ENCODE measurements at places on chromosomes 5 and 9.

DNA sequence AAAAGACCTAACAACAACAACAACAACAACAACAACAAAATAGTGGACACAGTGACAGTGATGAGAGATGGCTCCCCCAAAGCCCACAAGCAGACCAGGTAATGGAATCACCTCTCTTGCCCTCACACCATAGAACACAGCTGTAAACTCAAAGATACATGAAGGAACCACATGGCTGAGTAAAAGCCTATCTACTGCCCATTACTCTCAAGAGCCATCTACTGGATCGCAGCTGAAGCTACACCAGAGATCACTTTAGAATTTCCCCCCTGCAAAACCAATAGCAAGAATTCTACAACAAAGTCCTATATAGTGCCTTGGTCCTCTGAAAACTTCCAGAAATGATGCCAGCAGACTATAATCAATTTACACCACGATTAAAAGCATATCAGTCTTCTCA lies 1537.6 kb upstream of the CDH9 start:
- no peak for DNase-seq

DNA sequence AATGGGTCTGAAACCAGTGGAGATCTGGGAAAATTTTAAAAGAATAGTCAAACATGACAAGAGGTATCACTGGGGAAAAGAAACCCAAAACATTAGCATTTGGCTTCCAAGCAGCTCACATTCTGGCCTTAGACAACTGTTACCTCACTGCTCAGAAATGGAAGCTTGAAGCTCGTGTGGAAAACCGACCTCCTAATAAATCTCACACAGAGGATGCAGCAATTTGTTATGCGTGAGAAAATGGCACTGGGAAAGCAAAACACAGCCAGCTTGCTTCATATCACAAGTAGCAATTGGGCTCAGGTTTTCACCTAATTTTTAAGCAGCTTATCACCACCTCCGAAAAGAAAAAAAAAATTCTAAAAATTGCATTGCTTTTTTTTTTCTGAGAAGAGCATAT lies 103.3 kb upstream of the TAS2R1 start:
- DNase-seq: no peak

- DNase-seq: no peak
Observed at GRCh38 chr5:78699552-78700153, 51.1 kb upstream of the LHFPL2 start.

DNA sequence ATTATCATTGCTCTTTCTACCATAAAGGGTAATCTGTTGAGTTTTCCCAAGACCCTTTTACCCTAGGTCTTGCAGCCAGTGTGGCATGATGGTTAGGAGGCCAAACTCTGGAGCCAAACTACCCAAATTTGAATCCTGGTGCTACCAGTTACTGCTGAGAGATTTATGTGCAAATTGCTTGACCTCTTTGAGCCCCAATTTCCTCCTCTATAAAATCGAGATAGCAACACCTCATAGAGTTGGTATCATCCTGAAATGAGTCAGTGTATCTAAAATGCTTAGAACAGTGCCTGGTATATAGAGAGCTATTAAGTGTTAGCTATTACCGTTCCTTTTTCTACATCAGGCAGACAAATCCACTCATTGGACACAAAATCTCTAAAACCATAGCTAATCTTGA lies 43.0 kb downstream of the ACTBL2 start:
- no peak for DNase-seq

DNA sequence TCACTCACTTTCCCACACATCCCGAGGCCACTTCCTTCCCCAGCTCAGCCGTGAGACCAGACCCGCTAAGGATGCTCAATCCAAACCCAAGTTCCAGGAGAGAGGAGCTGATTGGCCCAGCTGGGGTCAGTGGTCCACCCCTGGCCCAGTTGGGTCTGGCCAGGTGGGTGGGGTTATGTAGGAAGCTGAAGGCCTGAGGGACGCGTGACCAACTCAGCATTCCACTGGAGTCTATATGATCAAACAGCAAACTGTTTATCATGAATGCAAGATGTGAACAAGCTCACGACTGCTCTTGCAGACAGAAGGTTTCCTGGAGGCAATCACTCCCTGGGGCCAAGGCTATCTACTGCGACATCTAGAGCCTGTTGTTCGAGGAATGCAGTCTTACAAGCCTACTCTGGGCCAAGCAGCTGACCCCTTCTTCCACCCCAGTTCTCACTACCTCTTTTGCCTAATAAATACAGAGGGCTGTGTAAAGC lies 4.9 kb upstream of the RAPGEF1 start:
- DNase-seq: no peak

DNA sequence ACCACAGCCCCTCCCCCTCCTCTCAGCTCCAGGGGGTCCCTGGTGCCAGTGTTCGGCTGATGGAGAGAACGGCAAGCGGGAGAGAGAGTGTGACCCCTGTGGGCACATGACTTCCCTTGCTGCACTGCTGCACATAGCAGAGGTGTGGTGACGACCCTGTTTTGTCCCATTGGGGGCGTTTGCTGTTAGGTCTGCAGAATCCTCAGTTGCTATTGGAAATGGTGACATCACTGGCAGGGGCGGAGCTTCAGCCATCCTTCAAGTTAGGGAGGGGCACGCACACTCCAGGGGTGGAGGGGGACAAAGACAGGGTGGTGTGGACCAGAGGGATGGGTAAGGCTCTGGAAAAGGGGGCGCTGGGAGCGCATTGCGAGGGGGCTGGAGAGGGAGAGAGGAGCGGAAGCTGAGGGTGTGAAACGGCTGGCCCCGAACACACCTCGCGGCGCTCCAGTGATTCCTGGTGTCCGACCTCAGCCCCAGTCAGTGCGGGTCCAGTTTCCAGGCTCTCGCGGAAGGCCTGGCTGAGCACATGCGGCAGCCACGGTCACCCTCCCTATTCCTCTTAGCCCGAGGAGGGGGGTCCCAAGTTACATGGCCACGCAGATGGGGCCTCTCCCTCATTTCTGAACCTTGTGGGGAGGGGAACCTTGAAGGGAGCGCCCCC lies 764 bp upstream of the GRIN1 start:
- DNase-seq: peak; percentile 35

DNA sequence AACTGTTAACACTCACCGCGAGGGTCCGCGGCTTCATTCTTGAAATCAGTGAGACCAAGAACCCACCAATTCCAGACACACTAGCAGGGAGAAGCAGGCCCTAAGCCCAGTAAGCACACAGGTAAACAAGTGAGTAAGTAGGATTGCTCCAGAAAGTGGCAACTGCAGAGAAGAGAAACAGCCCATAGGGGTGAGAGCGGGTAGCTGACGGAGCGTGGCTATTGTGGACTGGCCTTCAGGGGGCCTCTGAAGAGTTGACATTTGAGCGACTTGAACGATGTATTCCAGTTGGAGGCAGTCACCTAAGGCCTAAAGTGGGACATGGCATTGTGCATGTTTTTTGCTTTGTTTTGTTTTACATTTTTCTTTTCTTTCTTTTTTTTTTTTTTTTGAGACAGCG lies 74.2 kb downstream of the TSPAN17 start:
- DNase-seq: no peak

- DNase-seq: no peak
Observed at GRCh38 chr5:54404568-54404967, 50.9 kb upstream of the HSPB3 start.
